ENCODE measurements at places on chromosomes 3 and 15.
A peak's percentile ranks its signal among the peaks of the same experiment; 100 is the strongest.

DNA sequence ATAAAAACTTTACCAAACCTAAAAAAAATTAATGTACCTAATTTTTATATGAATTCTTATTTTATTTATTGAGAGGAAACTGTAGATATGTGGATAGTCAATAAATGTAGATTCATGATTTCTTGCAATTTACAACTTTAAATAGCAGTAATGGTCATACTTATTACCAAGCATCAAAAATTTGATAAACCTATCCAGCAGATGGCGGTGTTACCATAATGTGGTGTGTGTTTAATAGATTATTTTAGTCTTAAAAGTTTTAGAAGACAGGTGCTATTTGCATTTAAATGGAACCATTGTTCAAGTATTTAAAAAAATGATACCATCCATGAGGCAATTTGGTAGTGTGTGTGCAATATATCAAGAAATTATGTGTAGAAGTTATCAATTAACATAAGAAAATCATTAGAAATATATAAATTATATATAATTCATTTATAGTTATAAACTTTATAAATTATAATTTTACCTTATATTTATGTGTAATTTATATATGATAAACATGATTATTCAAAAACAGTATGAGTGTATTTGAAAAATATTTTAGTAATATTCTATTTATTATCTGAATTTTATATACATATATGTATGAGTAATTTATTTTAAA is 176.0 kb upstream of the BCHE start:
- no peak for DNase-seq

- no peak for DNase-seq
Measured at GRCh38 chr15:93043621-93044300, 45.2 kb downstream of the RGMA start.

GRCh38 chr3:47238017-47238416 is 44.6 kb downstream of the KIF9 start:
- DNase-seq, result no peak

GRCh38 chr3:134864636-134865035 is 69.6 kb downstream of the EPHB1 start:
- no peak for DNase-seq

GRCh38 chr3:14980689-14981088 is 33.3 kb downstream of the NR2C2 start:
- DNase-seq, result peak; percentile 18

GRCh38 chr3:40875581-40875980 is 323.7 kb upstream of the CTNNB1 start:
- DNase-seq, result no peak

DNA sequence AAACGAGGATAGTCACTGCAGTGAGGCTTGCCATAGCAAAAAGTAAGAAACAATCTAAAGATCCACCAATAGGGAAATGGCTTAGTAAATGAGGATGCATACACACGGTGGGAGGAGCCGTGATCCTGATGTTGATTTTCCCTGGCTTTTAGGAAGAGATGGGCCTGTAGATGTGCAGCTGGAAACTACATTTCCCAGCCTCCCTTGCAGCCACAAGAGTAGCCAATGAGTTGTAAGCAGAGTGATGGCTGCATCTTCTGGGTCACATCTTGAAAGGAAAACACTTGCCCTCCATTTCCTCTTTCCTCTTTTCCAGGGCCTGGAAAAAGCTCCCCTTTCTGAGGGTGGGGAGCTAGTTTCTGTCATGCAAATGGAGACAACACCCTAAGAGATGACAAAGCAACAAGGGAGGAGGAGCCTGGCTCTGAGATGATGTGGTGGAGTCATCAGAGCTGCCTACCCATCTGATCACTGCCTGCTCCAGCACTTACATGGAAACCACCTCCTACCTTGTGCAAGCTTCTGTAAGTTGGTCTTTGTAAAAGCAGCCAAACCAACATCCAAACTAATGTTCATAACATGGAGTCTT is 139.1 kb downstream of the TLE3 start:
- DNase-seq, result no peak

DNA sequence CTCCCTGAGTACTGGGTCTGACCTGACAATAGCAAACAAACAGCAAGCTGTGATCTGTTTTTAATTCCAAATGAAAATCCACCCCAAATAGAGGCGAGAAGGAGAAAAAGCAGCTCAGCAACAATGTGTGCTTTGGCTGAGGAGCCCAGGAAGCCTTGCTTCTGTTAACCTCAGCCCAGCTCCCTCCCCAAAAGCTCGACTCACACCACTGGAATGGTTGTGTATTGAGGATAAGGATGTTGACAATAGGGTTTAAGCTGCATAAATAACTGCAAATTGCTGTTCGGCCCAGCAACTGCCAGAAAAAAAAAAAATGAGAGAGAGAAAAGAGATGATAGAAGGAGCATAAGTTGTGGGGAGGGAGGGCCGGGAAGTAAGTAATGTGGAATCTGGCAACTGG is 104.0 kb upstream of the TBC1D5 start:
- DNase-seq, result no peak

DNA sequence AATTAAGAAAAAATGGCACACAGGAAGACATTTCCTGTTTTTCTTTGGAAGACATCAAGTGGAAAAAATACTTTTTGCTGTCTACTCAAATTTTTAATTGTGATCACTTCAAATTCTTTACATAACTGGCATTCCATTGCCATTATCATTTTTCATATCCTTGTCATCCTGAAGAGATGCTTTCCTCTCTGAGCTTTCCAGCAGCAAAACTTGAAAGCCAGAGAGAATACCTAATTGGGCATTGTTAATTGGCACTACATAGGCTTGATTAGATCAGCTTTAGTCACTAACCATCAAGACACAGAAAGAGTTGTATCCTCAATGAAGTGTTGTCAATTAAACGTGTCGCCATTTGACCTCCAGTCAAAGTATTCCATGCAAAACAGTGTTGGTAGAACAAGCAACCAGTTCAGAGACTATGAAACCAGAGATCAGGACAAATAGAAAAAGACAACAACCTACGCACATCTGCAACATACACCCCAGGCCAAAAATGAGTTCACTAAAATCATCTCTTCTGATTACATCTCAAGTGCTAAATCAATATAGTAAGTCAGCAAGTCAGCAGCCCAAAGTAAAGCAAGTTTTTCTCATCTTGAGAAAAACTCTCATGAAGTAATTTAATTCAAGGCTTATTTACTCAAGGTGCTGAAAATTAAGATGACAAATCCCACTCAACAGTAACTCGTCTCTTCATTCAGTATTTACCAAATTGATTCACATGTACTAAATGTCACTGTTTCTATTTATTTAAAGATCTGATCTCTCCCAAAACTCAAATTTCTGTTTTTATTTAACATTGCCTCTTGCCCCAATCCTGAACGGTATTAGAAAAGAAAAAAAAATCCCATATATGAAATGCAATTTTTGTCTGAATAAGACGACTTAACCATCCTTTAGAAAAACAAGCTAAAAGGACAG is 123.0 kb downstream of the SUCLG2 start:
- no peak for DNase-seq

DNA sequence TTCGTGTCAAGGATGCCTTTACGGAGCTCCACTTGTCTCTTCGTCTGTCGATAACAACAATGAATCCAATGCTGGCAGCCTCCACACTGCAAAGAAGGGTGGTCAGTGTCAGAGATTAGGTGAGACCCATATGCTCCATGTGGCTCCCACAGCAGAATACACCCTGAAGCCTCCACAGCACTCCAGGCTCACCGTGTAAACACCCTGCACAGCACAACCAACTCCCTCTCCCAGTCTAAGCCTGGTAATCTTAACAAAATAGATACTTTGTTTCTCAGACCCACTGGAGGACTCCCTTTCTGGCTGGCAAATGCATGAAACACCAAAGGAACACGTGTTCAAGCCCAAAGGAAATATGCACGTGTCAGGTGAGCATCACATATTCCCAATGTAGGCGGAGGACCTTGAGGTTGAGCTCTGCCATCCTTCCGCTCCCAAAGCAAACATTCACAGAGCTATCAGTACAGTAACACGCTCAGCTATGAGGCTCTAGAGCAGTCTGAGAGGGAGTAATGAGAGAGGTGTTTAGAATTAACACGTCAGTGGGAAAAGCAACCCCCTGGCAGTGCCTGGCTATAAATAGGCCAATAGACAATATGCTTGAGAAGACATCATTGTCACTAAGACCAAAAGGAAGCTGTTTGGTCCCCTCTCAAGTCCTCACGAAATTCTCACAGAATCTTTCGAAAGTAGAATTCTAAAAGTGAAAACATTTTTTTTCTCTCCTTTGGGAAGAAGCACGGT is 86.7 kb downstream of the MCF2L2 start:
- DNase-seq, result no peak

GRCh38 chr3:134477002-134477401 is 8.8 kb downstream of the ANAPC13 start:
- DNase-seq, result no peak

Measured in GM12864 (cell line).